ENCODE measurements at places on chromosomes 3 and 15.

GRCh38 chr3:72152551-72153476 lies 367.9 kb upstream of the PROK2 start:
- no peak for DNase-seq

DNA sequence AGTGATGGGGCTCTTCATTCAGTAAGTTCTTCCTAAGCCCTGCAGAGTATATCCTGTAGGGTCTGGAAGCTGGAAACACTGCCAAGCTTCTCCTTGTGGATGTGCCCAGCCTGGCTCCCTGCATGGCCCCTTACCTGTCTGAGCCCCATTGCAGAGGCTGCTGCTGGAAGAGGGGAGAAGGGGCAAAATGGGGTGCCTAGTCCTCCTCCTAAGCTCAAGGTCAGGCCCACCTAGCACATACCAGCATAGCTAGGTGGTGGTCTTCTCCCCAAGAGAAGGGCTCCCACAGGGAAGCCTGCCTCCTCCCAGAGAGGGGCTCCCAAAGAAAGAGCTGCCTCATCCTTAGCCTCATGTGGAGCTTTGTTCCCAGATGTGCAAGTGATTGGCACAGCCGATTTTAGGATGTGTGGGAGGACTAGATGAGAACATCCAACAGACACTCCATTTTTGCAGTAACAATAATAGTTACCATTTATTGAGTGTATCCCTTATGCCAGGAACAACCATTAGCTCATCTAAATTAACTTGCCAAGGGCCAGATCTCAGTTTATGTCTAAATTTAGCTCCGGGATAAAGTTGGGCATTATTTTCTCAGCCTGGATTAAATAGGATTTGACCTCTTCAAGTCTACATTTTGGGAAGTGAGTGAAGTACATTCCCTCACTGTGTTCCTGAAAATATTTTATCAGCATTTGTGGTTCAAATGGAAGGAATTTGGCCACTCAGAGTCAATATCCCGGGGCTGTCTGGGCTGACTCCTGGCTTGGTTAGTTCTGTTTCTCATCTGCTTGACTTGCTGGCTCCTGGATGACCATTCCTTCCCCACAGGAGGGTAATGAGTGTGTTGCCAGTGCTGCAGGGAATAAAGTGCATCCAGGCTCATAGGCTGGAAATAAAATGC lies 291.1 kb upstream of the ROPN1 start:
- DNase-seq = no peak

- no peak for DNase-seq
Measured at GRCh38 chr15:65902373-65902772, 33.1 kb downstream of the RAB11A start.

GRCh38 chr15:73437543-73438109 lies 5.3 kb upstream of the REC114 start:
- no peak for DNase-seq

DNA sequence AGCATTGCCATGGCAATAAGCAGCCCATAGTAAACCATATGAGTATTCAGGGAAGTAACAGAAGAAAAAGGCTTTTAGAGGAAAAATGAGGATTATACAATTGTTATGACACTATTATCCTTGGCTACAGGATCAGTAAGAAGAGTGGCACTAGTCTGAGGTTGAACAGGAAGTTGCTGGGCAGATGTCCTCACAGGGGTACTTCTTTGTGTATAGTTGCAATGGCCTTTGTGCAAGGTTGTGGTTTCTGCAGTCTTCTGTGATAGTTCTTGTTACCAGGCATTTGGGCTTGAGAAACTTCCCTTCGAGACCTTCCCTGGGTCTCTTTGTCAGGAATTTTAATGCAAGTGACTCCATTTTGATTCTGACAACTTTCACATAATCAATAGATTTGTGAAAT lies 100.6 kb upstream of the ATP11B start:
- DNase-seq = no peak

GRCh38 chr3:174243171-174243570 lies 616.0 kb upstream of the NAALADL2 start:
- no peak for DNase-seq

DNA sequence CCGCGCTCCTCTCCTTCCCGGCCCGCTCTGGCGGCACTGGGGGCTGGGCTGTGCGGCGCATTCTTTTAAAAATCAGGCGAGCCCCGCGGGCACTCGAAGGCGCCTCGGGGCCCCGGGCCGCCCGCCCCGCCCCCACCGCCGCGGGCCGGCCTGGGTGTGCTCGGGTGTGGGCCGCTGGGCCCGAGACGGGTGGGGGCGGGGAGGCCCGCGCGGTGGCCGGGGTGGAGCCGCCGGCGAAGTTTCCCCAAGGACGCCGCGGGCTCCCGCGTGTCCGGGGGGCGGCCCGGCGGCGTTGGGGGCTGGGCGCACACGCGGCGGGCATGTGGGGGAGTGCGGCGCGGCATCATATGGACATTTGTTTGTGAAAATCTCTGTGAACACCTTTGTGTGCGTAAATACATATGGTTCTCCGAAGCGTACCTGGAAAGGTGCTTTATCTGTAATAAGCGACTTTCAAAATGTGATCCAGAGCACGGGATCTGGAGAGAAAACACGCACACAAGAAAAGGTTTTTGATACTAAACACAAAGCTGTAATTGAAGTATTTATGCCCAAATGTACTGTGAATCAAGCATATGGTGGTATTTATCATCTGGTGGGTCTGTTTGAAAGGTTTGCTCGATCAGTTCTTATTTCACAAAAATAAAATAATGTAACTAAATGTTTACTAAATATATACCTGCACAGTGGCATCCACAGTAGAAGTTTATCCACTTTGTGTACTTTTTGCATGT lies 612 bp upstream of the TBL1XR1 start:
- no peak for DNase-seq

- DNase-seq = no peak
Measured at GRCh38 chr3:178618197-178618596, 82.0 kb downstream of the KCNMB2 start.

DNA sequence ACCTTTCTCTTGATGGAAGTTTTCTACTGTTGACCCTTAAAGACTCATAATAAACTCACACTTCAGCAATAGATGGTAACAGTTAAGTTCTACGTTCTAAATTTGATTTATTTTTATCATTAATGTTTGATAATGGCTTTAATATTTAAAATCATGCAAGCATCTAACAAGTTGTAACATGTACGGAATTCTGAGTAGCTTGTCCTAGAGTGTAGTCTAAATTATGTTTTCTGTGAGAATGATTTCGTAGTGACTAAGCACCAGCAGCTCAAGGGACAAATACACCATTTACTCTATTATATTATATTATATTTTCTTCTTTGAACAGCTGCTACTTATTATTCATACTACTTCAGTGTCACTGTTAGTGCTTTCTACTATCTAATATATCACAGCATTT lies 345.6 kb downstream of the NLGN1 start:
- DNase-seq = no peak

DNA sequence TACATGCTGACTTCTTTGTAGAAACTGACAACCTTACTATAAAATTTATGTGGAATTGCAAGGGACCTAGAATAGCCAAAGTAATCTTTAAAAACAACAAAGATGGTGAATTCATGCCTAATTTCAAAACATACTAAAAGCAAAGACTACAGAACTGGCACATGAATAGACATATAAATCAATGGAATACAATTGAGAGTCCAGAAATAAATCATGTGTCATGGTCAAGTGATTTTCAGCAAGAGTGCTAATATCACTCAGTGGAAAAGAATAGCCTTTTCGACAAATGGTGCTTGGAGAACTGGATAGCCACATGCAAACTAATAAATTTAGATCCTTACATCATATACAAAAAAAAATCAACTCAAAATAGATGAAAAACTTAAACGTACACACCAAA lies 8.7 kb downstream of the IMPG2 start:
- DNase-seq = no peak

DNA sequence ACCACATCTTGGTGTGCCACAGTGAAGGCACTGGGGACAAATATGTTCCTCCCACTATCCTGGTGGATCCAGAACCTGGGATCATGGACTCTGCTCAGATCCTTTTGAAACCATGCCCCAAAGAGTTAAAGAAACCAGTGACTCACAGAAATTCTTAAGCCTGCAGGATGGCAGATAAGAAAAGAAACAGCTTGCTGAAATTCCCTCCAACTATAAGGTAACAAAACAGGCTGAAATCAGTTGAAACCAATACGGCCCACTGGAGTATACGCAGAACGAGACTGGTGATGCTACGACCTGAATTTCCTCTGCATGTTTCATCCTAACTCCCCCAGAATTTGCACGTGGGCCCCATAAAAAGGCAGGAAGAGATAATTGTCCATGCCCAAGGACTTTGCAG lies 209.6 kb downstream of the TJP1 start:
- no peak for DNase-seq

DNA sequence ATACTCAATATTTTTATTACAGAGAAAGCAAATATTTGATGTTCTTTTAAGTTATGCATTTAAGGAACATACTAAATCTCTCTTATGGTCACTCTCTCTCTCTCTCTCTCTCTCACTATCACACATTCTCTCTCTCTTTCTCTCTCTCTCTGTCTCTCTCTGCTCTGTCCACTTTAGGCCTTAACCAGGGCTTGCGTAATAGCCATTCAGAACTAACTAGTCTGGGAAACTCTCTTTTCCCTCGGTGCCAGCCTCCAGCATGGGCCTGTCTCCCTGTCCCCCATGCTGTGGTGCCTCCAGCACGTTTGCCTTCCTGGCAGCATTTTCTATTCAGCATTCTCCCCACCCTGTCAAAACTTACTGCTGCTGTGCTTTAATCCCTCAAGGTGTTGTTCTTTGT lies 389.7 kb downstream of the ROBO1 start:
- DNase-seq = no peak

DNA sequence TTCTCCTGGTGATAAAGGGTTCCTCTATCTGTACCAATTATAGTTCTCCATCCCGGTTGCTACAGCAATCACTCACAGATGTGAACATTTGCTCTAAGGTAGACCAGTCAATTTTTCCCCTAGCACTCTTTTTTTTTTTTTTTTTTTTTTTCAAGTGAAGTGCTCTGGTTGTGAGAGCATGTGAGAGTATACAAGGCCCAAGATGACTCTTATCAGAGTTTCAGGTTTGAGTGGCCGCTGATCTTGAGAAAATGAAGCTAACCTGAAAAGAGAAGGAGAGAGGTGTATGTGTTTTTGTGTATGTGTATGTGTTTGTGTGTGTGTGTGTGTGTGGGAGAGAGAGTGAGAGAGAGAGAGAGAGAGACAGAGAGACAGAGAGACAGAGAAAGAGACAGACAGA lies 44.4 kb upstream of the OTOL1 start:
- no peak for DNase-seq

- DNase-seq = no peak
Measured at GRCh38 chr15:50544368-50544767, 2.1 kb downstream of the USP50 start.

- no peak for DNase-seq
Measured at GRCh38 chr15:68412218-68412617, 19.7 kb downstream of the ITGA11 start.

DNA sequence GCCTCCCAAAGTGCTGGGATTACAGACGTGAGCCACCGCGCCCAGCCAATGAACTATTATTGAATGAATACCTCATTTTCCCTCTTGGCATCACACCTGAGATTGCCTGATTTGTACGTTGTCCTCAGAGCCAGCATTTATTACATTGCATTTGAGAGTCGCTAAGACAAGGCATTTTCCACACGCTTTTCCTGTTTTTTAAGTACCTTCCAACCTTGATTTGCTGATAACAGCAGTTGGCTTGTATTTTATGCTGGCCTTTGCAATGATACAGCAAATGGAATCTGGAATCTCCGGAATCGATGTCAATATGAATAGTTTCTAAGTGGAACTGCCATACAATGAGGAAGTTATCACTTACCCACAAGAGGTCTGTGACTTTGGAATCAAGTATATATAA lies 15.7 kb upstream of the CNBP start:
- DNase-seq = no peak

- DNase-seq = no peak
Measured at GRCh38 chr15:77546870-77547269, 85.8 kb downstream of the LINGO1 start.

DNA sequence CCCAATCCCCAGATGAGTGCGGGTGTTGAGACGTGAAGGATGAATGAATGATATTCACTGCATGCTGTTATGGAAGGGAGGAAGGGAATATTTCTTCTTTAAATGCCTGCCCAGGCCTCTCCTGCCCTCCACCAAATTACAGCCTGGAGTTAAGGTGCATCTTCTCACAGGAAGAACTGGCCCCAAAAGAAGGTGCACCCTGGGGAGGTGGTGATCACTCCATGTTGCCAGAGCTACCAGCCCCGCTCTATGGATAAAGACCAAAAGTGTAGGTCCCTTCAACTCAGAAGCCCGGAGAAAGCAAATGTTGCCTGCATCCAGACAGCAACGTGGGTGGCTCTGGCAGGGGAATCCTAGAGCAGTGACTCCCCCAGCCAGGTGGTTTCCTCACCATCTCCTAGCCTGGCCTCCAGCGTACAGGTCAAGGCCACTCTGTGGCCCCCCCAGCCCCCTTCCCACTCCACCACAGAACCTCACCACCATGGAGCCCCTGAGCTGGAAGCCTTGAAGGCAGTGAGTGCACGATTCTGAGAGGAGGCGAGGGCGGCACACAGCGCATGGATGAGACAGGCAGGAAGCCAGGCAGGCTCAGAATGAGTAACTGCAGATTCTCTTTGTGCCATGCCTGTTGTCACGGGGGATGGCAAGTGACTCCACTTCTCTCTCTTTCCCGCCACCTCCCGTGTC lies 3.5 kb upstream of the VIPR1 start:
- no peak for DNase-seq

DNA sequence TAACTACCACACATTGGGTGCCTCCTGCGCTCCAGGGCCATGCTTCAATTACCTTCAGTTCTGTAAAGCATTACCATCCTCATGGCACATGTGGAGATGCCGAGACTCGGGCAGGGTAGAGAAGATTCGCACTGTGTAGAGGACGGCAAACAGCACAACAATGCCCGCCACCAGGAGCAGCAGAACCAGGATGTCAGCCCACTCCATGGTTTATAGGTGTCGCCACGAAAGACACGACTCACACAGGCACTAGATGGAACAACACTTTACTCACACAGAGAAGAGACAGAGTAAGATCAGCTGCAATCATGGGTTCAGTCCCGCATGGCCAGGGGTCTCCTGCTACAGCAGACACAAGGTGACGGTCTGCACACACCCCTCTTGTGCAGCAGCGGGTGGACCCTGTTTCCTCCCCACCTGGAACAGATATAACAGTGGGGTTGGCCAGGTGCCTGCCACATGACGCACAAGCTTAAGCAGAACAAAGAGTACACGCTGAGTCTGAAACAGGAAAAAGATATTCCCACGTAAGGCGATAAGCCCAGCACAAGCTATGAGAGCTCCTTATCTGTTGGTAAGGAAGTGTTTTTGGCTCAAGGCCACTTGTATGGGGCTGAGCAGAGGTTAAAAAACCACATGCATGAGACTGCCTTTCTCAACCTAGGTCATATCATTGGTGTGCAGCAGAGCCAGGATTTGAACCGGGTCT lies 2.5 kb upstream of the TBC1D21 start:
- no peak for DNase-seq

- no peak for DNase-seq
Measured at GRCh38 chr15:82393671-82394070, 35.9 kb upstream of the GOLGA6L9 start.

All from T-helper 9 cell (primary cell).